ENCODE measurements at places on chromosomes 2 and 18.

- no peak for DNase-seq
Measured at GRCh38 chr2:138499684-138500083, 1.9 kb upstream of the SPOPL start.

DNA sequence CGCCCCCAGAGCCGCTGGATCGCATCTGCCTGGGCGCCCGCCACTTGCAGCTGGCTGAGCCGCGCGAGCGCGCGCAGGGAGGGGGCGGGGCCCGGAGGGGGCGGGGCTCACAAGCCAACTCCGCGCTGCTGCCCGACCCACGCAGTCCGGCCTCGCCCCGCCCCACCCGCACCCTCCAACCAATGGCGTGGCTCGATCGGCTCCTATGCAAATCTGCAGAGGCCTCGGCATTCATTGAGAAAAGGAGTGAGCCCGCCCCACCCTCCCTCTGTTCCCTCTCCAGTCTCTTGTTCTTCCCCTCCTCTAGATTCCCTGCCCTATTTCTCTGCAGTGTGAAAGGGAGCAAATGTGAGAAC is at the start of gene ALK:
Gene ALK (minus strand): TSS at position 27 of the 356 bp plus-strand sequence. CDS start 927 bp downstream, outside the sequence.
- peak; percentile 2 for DNase-seq

GRCh38 chr18:48863432-48864065 is 87.2 kb downstream of the SMAD7 start:
- no peak for DNase-seq

- no peak for DNase-seq
Measured at GRCh38 chr2:105674401-105674800, 70.3 kb upstream of the NCK2 start.

DNA sequence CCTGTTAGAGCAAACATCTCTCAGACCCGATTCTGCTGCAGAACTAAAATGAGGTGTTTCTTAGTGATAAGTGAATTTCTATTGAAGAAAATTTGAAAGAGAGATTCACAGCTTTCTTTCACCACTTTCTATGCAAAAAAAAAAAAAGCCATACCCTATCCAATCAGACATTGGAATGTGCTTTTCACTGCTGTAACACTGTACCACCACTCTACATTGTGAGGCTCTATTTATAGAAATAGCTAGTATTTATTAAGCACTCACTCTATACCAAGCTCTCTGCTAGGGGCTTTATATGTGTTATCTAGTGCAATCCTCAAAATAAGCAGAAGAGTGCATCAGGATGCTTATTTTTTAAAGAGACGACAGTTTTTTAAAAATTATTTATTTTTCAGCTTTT is 580.6 kb upstream of the VRK2 start:
- no peak for DNase-seq
